Activated naive CD8-positive, alpha-beta T cell treated with anti-CD3 and anti-CD28 coated beads, Interleukin-2, amount 10 ng/mL, durations not matched to agents 7 days and 5 days (primary cell): ENCODE measurements at places on chromosomes 16 and 17. TPM values are rescaled to one million over a fixed set of nuclear protein-coding genes. Genes with fewer than 3 reads are reported as not detected.
A peak's percentile ranks its signal among the peaks of the same experiment; 100 is the strongest.

DNA sequence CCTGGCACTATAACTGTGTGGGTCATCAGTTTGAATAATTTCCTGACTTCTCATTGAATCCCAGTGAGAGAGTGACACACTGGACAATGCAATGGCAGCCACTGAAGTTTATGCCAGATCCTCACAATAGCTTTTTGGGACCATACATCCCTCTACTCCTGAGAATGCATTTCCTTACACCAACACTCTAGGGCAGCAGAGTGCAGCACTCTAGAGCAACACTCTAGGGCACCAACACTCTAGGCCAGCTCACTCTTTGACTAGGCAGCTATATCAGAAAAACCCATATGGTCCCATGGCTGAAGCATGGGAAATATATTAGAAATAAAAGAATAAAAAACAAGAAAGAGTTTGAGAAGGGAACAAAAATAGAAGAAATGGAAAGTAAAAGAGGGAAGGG lies 309.2 kb downstream of the MAP2K6 start:
- peaks cover 21% of the 10 kb centered on the region for H3K27me3 ChIP-seq
- no peaks in the 10 kb centered on the region for H3K4me1 ChIP-seq
- H3K4me3 ChIP-seq: no peak overlapping the region
- DNase-seq: no peak
- H3K36me3 ChIP-seq: peaks cover 1% of the 10 kb centered on the region
- no peak overlapping the region for H3K27ac ChIP-seq

- H3K4me3 ChIP-seq: no peak overlapping the region
- no peak for DNase-seq
- H3K27ac ChIP-seq: peak overlapping the region; percentile 58
- peaks cover 2% of the 10 kb centered on the region for H3K36me3 ChIP-seq
- H3K27me3 ChIP-seq: peaks cover 2% of the 10 kb centered on the region
Observed at GRCh38 chr16:82728901-82729300, 102.1 kb downstream of the CDH13 start.

DNA sequence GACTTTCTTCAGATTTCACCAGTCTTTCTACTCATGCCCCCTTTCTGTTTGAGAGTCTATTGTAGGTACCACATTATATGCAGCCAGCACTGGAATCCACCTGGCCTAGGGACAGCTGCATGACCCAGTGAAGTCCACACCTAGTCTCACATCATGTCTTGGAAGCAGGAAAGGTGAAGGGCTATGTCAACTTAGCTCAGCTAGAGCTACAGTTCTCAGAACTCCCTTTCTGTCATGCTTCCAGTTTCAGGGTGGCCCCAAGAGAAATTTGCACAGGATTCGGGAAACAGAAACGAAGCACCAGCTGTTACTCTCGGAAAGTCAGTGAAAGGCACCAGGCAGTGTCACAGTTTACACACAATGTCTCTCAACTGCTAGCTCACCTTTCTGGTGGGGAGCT lies 51.6 kb upstream of the NLRP1 start:
- H3K4me3 ChIP-seq: no peak overlapping the region
- H3K36me3 ChIP-seq: no peaks in the 10 kb centered on the region
- H3K27me3 ChIP-seq: peaks cover 5% of the 10 kb centered on the region
- no peak overlapping the region for H3K27ac ChIP-seq
- no peaks in the 10 kb centered on the region for H3K4me1 ChIP-seq

DNA sequence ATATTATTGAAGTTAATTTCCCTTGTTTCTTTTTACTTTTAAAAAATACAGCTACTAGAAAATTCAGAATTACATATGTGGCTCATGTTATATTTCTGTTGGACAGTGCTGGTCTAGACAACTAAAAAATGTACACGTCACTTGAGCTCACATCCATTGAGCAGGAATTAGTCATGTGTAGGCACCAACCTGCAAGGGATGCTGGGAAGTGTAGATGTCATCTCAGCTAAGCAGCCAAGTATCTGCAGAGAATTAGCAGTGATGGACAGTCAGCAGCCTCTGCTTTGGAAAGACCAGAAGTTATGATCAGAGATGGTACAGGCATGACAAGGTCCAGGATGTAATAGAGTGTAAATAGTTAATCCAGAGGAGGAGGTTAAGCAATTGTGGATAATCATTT lies 87.1 kb upstream of the HS3ST2 start:
- H3K27ac ChIP-seq: no peak overlapping the region
- no peaks in the 10 kb centered on the region for H3K4me1 ChIP-seq
- peaks cover 8% of the 10 kb centered on the region for H3K27me3 ChIP-seq
- no peak for DNase-seq
- no peak overlapping the region for H3K4me3 ChIP-seq
- no peaks in the 10 kb centered on the region for H3K36me3 ChIP-seq

GRCh38 chr16:64211331-64211730 lies 910.5 kb downstream of the CDH11 start:
- no peaks in the 10 kb centered on the region for H3K4me1 ChIP-seq
- H3K27me3 ChIP-seq: no peaks in the 10 kb centered on the region
- H3K4me3 ChIP-seq: no peak overlapping the region
- H3K27ac ChIP-seq: no peak overlapping the region

DNA sequence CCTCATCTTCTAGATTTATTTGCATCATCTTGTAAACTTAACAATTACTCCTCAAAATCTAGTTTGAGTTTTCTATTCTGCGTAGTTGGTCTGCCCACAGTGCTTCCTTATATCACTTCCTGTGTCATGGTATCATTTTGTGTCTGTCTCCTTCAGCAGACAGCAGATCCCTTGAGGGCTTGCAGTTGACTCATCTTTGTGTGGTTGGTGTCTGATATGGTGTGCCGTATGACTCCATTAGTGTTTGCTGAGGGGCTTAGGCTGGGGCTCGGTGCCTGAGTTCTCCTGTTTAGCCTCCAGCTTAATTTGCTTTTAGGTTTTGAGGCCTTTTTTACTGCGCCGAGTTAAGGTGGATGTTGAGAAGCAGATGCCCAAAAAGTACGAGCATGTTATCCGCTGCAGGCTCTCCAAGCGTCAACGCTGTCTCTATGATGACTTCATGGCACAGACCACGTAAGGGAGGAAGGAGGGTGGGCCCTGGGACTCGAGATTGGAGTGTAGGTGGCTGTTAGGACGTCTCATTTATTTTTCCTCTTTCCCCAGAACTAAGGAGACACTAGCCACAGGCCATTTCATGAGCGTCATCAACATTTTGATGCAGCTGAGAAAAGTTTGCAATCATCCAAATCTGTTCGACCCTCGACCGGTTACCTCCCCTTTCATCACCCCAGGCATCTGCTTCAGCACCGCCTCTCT lies 16.9 kb downstream of the SRCAP start:
- peak overlapping the region; percentile 95 for H3K27ac ChIP-seq
- peaks cover 54% of the 10 kb centered on the region for H3K36me3 ChIP-seq
- no peaks in the 10 kb centered on the region for H3K27me3 ChIP-seq

DNA sequence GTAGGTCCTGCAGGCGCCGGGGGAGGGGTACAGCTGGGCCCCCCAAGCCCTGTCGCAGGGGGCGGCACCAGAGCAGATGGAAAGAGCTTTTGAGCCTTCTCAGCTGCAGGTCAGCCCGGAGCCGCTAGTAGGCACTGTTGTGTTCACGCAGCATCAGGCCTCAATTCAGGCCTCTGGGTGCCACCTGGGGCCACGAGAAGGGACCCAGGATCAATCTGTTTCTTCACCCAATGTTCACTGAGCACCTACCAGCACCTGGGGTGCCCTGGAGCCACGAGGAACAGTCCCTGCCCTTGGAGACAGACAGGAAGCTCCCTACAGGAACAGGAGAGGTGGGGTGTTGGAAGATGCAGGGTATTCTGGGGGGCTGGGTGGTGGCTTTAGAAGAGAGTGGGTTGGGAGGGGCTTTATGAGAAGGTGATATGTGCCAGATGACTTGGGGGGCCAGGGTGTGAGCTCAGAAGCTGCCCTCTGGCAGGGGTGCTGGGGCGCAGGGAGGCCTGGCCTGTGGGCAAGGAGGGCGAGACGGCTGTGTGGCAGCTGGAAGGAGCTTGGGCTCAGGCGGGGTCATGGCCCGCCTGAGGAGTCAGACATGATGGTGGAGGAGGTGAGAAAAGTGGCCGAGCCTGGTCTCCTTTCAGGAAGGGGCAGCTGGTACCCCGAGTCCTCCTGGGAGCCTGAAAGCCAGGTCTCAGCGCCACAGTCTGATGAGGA lies 121.9 kb upstream of the GSE1 start:
- peak; percentile 59 for DNase-seq
- H3K4me1 ChIP-seq: peaks cover 11% of the 10 kb centered on the region
- H3K27me3 ChIP-seq: peaks cover 3% of the 10 kb centered on the region
- no peak overlapping the region for H3K27ac ChIP-seq

DNA sequence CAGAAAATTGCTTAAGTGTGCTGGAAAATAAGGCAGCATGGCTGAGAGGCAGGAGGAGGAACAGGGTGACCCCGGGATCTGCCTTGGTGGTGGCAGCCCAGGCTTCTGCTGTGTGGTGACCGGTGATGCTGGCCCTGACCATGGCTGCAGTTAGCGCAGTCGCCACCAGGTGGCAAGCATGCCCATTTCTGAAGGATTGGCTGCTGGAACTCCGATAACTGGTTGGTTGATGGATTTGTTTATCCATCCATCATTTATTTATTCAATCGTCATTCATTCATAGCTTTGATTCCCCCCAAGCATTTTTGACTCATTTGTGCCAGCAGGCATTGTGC lies 29.1 kb upstream of the ITGA3 start:
- DNase-seq: peak; percentile 83
- H3K4me3 ChIP-seq: no peak overlapping the region
- H3K27ac ChIP-seq: no peak overlapping the region

DNA sequence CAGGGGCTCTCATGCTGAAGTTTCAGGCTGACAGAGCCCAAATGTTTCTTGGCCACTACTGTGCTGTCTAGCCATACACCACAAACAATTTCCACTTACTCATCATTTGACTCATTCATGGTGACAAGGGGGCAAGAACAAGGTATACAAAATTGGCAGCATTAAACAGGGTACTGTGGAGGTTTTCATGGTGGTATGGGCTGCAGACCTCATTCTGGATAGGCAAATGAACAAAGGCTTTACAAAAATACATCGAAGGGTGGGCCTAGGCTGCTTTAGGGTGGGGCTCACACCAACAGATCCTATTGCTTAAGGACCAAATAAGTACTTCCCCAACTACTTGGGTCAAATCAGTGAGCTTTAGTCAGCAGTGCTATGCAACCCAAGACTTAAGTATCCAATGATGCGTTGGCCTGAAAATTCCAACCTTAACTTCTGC lies 53.0 kb downstream of the N4BP1 start:
- peaks cover 62% of the 10 kb centered on the region for H3K4me1 ChIP-seq
- no peak for DNase-seq
- H3K36me3 ChIP-seq: peaks cover 47% of the 10 kb centered on the region

DNA sequence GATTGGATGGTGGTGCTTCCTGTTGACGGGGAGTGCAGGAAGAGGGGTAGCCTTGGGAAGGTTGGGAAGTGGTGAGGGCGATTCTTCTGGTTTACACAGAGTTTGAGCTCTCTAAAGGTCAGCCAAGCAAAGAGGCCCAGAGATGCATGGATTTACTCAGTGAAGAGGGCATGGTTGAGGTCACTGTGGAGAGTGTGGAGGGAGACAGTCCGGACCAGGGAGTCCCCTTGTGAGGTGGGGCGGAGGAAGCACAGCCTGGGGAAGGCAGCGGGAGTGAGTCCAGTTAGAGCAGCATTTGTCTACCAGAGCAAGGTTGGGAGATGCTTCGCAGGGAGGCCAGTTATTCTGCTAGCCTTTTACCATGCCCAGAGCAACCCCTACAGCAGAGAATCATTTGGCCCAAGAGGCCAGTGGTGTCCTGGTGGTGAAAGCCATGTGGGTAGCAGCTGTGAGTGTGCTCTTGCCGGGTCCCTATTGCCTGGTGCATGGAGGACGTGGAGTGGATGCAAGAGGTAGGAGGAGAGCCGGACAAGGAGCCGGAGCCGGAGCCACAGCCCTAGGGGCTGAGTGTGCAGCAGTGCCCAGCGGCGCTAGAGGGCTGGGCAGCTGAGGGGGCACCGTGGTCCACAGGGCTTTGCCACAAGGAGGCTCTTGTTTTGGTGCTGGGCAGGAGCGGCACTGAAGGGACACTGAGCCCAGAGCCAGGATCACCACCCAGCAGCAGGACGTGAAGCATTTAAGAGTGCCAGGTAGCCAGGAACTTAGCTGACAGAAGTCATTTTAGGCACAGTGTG lies 27.7 kb downstream of the PRMT7 start:
- peaks cover 42% of the 10 kb centered on the region for H3K36me3 ChIP-seq
- H3K4me3 ChIP-seq: no peak overlapping the region
- H3K27me3 ChIP-seq: no peaks in the 10 kb centered on the region
- no peak overlapping the region for H3K27ac ChIP-seq

- DNase-seq: no peak
- H3K4me1 ChIP-seq: peaks cover 1% of the 10 kb centered on the region
- H3K27ac ChIP-seq: no peak overlapping the region
- H3K4me3 ChIP-seq: no peak overlapping the region
- peaks cover 13% of the 10 kb centered on the region for H3K27me3 ChIP-seq
- no peaks in the 10 kb centered on the region for H3K36me3 ChIP-seq
Observed at GRCh38 chr16:50831751-50832150, 89.9 kb downstream of the CYLD start.

DNA sequence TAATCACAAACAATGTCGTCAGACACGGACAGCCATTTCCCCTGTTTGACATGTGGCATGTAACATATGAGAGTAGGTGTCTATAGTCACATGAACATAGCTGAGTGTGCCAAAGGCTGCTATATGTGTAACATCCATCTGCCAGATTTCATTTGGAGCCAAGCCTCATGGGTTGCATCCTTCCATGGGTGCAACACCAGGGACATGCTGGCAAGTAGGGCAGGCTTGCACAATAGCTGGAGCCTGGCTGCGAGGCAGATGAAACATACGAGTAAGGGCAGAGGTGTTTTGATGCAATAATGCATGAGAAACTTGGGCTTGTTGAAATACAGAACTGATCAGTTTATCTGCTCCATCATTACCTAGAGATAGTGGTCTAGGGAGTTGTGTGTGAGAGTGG lies 9.0 kb upstream of the ZNF689 start:
- H3K4me1 ChIP-seq: peaks cover 6% of the 10 kb centered on the region
- peaks cover 14% of the 10 kb centered on the region for H3K27me3 ChIP-seq
- no peak overlapping the region for H3K4me3 ChIP-seq

DNA sequence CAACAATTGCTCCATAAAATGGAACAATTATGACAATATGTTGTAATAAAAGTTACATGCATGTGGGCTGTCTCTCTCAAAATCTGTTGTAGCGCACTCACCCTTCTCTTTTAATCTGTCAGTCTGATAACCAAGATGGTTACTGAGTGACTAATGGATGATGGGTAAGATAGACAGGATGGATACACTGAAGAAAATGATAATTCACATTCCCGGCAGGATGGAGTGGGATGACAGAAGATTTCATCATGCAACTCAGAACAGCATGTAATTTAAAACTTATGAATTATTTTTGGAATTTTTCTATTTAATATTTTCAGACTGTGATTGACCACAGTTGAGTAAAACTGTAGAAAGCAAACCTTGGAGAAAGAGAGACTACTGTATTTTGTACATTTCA lies 30.5 kb downstream of the CDH13 start:
- H3K36me3 ChIP-seq: no peaks in the 10 kb centered on the region
- H3K4me1 ChIP-seq: peaks cover 61% of the 10 kb centered on the region
- no peak overlapping the region for H3K4me3 ChIP-seq

- H3K4me3 ChIP-seq: no peak overlapping the region
- no peak for DNase-seq
- no peaks in the 10 kb centered on the region for H3K27me3 ChIP-seq
- H3K27ac ChIP-seq: no peak overlapping the region
Observed at GRCh38 chr17:51667706-51668083, 407.3 kb downstream of the UTP18 start.

Gene OR2C1
- total RNA-seq: not detected

Gene CLEC3A
- total RNA-seq: not detected

Gene ABCA3
- total RNA-seq: 8.3 TPM

Gene TRIM37
- total RNA-seq: 25.1 TPM

Gene LIMD2
- total RNA-seq: 452 TPM

Gene TMC7
- total RNA-seq: not detected

Gene NR1D1
- 5.8 TPM for total RNA-seq
